GM13977 (cell line): ENCODE measurements at places on chromosomes 4 and X.

DNA sequence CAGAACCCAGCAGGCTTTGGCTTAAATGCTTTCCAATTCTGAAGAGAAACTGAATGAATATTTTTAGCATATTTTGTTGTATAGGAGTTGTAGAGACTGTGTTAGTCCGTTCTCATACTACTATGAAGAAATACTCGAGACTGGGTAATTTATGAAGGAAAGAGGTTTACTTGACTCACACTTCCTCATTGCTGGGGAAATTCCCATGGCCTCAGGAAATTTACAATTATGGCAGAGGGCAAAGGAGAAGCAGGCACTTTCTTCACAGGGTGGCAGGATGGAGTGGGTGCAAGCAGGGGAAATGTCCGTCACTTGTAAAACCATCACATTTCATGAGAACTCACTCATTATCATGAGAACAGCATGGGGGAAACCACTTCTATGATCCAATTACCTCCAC is 291.7 kb downstream of the PACRGL start:
- DNase-seq: no peak

- DNase-seq: peak; percentile 16
Measured at GRCh38 chr4:185437809-185438208, 12.0 kb upstream of the UFSP2 start.

DNA sequence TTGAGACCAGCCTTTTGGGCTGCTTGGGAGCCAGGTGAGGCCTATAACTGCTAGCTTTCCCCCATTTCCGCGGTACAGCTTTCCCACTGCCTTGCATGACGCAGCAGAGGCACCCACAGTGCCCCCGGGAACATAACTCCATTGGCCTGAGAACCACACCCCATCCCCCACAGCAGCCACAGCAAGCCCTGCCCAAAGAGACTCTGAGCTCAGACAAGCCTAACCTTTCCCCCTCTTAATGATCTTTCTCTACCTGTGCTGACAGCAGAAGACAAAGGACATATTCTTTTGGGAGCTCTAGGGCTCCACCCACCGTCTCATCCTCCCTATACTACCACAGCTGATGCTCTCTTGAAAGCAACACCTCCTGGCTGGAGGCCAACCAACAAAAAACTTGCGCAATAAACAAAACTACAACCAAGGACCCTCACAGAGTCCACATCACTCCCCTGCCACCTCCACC is 114.8 kb downstream of the FANCB start:
- DNase-seq: no peak

DNA sequence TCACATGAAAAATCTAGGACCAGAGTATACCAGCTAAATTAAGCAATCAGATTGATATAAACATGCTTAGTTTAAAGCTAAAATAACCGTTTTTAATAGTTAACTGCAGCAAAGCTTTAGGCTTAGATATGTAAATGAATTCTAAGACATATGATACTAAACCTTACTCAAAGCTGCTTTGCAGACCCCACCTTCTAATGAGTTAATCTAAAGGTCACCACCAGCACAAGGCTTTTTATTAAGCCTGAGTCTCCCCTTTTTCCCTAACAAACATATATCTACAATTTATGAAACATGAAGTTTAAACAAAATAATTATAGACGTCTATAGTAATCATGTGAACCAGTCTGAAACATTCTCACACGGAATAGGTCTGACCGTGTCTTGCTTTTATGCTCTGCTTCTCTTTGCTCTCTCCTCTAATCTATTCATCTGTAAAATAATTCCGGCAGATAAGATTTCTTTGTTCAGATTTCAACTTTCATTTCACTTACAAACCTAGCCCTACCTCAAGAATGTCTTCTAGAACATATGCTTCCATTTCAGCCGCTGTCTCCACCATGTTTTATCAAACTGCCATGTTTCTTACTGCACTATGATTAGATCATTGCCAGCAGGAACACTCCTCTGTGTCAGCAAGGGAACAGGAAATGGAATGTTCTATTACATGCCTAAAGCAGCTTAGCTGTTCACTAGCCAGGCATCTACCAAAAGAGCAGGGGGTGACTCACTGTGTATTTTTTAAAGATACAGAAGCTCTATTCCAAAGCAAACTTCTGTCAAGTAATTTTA is 35.9 kb downstream of the ANKRD17 start:
- peak; percentile 59 for DNase-seq

- no peak for DNase-seq
Measured at GRCh38 chr4:111230265-111230664, 607.4 kb upstream of the PITX2 start.

GRCh38 chrX:21656587-21657317 is 1.4 kb downstream of the KLHL34 start:
- no peak for DNase-seq

GRCh38 chr4:129176864-129177263 is 80.9 kb downstream of the C4orf33 start:
- DNase-seq: no peak

GRCh38 chr4:16217300-16218051 is 8.8 kb downstream of the TAPT1 start:
- DNase-seq: peak; percentile 40

- no peak for DNase-seq
Measured at GRCh38 chr4:125956276-125956675, 641.5 kb downstream of the FAT4 start.

GRCh38 chr4:138967313-138967712 is 48.3 kb upstream of the NOCT start:
- peak; percentile 54 for DNase-seq

- no peak for DNase-seq
Measured at GRCh38 chr4:147847751-147848590, 116.1 kb downstream of the ARHGAP10 start.

- no peak for DNase-seq
Measured at GRCh38 chrX:3449287-3449686, 102.8 kb upstream of the MXRA5 start.

- no peak for DNase-seq
Measured at GRCh38 chr4:74632634-74633033, 161.7 kb downstream of the BTC start.

DNA sequence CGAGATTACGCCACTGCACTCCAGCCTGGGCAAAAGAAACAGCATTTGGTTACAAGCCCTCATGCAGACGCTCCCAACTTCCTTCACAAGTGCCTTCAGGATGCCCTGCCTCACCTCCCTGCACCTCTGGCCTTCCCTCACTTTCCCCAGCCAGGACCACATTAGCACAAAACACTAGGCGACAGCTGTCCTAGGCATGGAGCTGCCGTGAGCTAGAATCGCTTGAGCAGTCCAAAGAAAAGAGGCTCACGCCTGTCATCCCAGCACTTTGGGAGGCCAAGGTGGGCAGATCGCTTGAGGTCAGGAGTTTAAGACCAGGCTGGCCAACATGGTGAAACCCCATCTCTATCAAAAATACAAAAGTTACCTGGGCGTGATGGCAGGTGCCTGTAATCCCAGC is 15.8 kb downstream of the RNF212 start:
- DNase-seq: no peak

DNA sequence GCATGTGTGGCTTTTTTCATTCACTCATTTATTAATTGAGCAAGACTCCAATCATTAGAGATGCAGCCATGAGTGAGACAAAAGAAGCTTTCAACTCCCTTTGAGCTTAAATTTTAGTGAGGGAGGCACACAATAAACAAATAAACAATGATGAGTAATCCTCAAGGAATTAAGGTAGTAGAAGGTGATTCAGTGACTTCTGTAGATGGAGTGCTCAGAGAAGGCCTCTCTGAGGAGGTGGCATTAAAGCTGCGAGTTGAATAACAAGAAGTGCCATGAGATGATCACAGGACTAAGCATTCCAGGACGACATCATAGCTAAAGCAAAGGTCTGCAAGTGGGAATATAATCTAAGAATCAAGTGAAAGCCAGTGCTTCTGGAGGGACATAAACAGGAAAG is 77.6 kb downstream of the NWD2 start:
- DNase-seq: no peak

- DNase-seq: no peak
Measured at GRCh38 chr4:142861351-142861750, 15.2 kb upstream of the INPP4B start.

DNA sequence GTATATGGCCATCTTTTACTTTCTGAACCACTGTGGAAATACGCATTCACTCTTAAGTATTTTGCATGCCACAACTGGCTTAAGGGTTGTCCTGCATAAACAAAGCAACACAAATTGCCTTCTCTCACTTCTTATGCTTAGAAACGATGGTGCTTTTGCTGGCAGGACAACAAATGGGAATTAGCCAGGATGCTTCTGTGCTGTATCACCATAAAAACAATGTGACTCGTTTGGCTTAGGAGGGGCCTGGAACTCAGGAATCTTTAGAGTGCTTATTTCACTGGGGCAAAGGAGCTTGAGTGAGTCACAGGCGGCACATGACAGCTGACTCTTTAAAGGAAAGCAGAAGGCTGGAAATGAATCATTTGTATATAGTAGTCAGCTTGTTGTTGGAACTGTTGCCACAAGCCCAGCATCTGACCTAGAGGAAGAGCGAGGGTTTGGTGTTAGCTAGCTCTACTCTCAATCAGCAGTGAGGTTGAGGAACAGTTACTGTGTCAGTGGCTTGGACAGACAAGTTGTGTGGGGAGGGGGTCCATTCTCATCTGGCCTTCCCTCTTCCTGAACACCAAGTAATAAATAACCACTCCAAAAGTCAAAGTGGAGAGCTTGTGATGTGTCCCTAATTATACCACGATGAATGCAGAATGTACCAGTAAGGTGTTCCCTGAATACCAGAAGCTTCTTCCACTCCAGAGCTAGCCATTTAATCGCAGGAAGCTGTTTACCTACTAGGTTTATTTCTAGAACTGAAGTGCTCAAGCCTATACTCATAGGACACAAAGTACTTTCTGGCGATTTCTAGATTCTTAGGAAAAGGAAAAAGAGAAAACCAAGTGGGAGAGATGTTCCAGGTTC is 293.1 kb downstream of the CAMK2D start:
- DNase-seq: no peak

DNA sequence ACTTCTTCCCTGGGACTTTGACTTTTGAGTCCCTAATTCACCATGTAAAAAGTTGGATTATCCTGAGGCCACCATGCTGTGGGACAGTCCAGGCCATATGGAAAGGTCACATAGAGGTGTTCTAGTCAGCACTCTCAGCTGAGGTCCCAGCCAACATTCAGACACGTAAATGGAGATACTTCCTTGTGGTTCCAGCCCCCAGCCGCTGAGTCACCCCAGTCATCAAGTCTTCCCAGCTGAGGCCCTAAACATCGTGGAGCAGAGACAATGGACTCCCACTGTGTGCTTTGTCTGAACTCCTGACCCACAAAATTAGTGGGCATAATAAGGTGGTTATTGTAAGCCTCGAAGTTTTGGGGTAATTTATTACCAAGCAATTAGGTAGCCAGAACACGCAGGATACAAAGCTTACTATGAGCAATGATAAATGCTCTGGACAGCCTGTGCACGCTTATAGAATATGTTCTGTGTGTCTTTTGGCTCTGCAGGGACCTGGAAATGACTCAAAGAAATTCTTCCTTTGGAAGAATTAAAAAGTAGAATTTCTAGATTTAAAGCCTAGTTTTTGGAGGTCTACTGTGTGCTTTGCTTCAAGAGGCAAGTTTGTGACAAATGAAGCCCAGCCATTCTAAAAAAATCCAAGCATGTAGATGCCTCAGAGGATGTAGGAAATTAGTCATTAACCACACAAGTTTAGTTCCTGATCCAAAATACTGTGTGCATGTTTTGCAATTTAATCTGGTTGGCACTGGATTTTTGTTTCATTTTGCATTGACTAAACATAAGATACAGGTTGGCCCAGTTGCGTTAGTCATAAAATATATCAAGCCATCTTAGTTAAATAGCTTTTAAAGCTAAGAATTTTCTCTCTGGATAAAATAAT is 33.2 kb upstream of the SLC9A7 start:
- DNase-seq: peak; percentile 41

DNA sequence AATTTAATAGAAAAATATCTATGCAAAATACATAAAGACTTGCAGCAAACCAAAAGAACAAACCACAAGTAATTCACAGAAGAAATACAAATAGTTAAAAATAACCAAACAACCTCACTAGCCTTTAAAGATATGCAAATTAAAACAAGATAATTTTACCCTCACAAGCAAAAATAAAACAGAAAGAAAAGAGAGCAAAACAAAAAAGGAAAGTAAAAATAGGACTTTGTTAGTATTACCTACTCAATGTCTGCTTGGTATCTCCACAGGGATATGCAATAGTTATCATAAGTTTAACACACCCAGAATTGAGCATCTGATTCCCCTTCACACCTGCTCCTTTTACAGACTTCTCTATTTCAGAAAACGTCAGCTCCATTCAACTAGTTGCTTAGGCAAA is 737.5 kb upstream of the MAGEB2 start:
- peak; percentile 14 for DNase-seq

DNA sequence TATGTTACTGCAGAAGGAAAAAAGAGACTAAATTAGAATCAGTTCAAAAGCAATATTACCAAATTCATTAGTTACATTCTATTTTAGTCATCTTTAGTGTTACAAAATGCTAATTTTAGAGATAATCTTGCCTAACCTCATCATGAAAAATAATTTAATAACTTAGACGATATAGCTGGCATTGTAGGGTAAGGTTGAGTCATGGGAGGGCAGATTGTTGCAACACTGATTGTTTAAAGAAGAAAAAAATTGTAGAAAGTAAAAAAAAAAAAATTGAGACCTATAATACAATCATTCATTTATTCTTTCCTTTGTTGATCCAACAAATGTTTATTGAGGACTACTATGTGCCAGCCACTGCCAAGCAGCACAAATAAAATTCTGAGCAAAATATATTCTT is 330.9 kb downstream of the GBA3 start:
- no peak for DNase-seq

DNA sequence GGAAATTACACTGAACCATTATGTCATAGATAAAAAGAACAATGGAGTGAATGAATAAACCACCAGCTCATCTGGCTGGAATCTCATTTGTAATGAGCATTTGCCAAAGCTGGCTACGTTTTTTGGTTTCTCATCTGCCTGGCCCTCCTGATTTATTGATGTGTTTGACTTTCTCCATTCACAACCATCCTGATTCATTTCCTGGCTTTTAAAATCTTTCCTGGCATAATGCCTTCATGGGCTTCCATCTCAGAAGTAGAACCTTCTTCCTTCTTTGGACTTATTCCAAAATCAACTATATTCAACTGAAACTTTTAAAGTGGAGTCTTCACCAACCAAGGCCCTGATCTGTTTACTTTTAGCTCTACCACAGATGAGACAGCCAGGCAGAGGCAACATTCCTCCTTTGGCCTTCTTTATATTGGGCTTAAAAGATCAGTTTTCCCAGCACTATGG is 36.0 kb upstream of the ARSJ start:
- DNase-seq: no peak

DNA sequence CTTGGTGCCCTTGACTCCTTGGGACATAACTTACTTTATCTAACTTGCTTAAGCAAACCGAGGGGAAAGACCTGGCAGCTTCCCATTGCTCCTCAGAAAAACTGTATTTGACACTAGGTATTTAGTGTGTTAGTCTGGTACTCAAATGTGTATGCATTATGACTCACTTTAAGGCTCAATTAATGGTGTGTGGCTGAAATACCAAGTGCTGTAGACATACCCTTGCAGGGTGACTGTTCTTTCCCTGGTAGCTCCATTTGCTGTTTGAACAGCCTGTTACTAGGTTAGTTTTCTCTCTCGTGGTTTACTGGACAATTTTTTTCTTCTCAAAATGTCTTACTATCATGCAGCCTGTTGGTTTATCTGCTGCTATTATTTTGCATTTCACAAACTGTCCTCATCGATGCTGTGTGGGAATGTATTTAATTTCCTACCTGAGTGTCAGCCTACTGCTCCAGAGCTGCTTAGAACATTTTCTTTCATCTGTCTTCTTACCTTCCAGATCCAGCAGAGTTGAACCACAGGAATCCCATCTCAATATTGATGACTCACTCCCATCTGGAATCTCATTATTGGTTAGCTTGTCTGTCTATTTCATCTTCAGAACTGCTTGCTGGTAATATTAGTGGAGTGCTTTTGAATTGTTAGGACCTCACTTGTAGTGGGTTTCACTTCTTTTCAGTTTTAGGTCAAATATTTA is 158.0 kb upstream of the FAT1 start:
- no peak for DNase-seq
